ENCODE measurements at places on chromosomes 11 and 22. TPM values are rescaled to one million over a fixed set of nuclear protein-coding genes. Genes with fewer than 3 reads are reported as not detected.
A peak's percentile ranks its signal among the peaks of the same experiment; 100 is the strongest.

Gene RAB39A
- 0.45 TPM for polyA plus RNA-seq

Gene MS4A6E
- not detected for polyA plus RNA-seq

Gene P2RX6
- polyA plus RNA-seq: 15.9 TPM

Gene PRODH
- 8.8 TPM for polyA plus RNA-seq

Gene CRYBB3
- polyA plus RNA-seq: 0.50 TPM

Gene SLC16A8
- polyA plus RNA-seq: 1.0 TPM

Gene RNF141
- polyA plus RNA-seq: 19.3 TPM

Gene ANKK1
- polyA plus RNA-seq: 0.09 TPM

DNA sequence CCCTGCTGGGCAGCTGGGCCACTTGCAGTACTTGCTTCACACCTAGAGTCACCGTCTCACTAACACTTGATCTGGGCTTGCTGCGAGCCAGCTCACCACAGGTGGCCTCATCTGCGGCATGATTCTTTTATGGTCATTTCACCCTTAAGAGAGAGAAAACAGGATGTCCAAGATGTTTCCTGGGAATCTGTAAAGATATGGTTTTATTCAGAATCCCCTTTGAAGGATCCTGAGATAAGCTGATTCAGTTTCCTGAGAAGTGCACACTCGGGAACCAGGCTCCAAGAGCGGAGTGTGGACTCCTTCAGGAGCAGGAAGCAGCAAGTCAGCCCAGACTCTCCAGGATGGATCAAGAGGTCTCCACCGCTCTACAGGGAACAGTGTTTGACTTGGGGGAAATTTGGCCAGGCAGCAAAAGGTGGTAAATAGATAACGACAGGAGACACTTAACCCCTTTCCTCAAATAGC, 21.8 kb upstream of the TP53AIP1 start:
- no peak for DNase-seq

- DNase-seq: peak; percentile 15
Measured at GRCh38 chr11:90434858-90435257, 212.0 kb upstream of the CHORDC1 start.

DNA sequence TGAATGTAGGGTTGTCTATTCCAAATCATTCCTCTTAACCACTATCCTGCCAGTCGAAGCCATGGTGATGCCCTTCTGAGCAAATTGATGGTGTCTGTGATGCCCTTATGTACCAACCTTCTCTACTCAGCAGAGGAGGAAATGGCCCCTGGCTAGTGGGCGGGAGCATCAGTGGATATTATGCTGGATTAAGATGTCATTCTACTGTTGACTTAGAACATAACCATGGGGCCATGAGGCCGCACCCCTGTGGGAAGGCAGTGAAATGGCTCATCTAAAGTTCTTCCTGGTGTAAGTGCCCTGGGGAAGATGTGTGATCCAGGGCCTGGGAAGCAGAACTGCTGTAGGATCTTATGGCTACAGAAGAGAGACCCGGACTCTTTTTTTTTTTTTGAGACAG, 20.7 kb upstream of the P2RY2 start:
- DNase-seq: no peak

- DNase-seq: no peak
Measured at GRCh38 chr11:27477831-27478230, 5.2 kb upstream of the LGR4 start.

- DNase-seq: no peak
Measured at GRCh38 chr11:45149483-45150056, 3.1 kb downstream of the PRDM11 start.

DNA sequence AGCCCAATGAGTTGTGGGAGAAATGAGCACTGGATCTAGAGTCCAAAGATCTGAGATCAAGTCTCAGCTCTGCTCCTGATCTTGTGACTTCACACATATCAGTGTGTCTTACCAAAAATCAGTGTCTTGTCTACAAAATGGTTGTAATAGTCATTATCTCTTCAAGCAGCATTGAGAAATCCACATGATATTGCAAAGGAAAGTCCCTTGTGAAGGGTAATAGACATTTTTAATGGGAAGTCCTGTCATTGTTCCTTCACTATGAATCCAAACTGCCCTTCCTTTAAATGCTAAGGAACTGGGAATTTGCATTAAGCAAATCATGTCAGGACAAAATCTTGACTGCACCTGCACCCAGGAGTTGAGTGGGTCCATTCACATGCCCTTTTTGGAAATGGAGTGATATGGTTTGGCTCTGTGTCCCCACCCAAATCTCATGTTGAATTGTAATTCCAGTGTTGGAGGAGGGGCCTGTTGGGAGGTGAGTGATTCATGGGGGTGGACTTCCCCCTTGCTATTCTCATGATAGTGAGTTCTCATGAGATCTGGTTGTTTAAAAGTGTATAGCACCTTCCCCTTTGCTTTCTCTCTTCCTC, 51.1 kb downstream of the COMMD9 start:
- DNase-seq: no peak

- no peak for DNase-seq
Measured at GRCh38 chr11:101759771-101760450, 154.9 kb upstream of the CEP126 start.

GRCh38 chr11:73999581-74000306, 9.1 kb downstream of the UCP3 start:
- DNase-seq: no peak

DNA sequence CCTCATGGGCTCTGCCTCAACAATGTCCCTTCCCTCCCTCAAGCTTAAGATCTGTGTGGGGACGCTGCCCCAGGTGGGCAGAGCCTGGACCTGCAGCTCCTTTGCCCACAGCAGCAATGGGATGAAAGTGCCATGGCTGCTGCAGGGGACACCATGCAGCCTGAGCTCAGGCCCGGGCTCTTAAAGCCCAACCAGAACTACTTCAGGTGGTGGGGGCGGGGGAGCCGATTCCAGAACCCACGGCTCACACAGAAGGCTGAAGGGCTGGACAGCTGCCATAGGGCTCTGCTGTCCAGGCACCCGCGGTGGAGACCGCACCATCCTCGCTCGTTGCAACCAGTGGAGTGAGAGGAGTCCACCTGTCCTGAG, 12.5 kb downstream of the CHID1 start:
- no peak for DNase-seq

DNA sequence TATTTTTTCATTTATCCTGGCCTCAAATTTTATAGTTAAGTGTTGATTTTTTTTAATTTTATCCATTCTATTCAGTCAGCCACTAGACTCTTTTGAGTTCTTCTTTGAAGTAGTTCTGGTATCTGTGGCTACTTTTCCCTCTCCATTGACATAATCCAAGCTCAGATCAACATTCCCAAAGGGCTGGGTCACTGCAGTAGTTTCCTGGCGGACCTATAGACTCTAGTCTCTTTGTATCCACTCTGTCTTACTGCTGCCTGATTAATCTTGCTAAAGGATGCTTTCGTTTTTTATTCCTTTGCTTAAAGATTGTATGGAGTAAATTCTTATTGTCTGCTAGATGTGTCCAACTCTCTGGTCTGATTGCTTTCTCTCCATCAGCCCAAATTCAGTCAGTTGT, 87.6 kb downstream of the UVRAG start:
- no peak for DNase-seq

GRCh38 chr11:36540998-36541397, 26.8 kb upstream of the RAG1 start:
- DNase-seq: peak; percentile 45

GRCh38 chr11:67301951-67302516, 1.3 kb upstream of the SSH3 start:
- DNase-seq: peak; percentile 84

DNA sequence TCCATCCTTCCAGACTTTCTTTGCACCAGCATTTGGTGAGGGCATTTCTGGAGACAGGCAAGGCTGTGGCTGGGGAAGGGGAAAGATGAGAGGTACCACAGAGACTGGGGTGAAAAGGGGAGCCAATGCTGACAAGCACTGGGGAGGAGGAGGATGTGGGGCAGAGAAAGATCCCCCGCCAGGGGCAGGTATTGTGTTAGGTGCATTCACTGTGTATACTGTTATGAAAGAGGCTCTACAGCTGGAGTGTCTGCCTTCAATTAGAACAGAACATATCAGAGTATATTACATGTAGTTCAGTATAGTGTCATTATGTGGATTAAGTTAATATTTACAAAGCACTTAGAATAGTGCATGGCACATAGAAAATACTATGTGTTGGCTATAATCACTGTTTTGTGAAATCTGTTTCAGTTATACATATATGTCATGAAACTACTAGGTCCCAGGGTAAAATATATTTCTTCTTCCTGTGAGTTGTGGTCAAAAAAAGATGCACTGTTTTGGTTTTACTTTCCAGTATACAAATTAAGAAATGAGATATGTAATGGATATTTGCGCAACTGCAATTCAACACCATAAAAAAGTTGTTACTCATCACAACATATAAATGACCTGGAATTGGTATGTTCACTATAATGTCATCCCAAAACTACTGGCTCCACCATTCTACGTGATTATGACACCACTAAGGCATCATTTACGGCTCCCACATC, 8.4 kb downstream of the MSANTD2 start:
- no peak for DNase-seq

DNA sequence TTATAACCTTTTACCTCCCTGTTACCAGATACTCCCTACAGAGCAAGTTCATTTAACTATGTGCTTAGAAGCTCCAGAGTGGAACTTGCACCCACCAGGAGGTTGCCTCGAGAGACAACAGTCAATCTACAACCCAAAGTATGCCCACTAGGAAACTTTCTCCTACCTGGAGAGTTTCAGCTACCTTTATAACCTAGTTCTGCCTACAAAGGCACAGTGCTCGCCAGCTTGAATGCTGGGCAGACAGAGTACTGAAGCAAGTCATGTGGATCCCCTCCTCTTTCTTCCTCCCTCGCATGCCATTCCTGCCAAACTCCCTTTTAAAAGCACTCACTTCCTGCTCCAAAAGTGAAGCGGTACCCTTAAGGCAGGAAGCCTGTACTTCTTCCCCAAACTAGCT, 258.9 kb downstream of the SWAP70 start:
- peak; percentile 29 for DNase-seq

DNA sequence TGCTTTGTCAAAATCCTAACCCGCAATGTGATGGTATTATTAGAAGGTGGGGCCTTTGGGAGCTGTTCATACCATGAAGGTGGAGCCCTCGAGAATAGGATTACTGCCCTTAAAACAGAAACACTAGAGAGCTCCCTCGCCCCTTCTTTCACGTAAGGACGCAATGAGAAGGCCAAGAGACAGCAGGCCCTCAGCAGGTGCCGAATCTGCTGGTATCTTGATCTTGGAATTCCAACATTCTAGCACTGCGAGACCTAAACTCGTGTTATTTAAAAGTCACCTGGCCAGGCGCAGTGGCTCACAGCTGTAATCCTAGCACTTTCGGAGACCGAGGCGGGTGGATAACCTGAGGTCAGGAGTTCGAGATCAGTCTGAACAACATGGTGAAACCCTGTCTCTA, 33.1 kb downstream of the LARGE1 start:
- DNase-seq: no peak

DNA sequence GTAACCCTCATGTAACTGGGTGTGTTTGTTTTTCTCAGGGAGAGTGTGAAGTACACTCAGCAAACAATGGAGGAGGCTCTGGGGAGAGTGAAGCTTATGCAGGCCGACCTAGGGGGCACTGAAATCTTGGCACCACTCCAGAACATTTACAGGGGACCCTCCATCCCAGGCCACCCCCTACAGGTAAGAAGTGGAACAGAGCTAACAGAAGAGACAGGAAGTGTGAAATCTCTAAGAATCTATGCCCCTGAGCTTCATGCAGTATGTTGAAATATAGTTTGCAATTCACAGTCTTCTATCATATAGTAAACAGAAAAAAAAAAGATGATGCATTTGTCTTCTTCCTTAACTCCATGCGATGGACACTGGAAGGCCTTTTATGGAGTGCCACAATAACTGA, 8.4 kb downstream of the VWA5A start:
- no peak for DNase-seq

DNA sequence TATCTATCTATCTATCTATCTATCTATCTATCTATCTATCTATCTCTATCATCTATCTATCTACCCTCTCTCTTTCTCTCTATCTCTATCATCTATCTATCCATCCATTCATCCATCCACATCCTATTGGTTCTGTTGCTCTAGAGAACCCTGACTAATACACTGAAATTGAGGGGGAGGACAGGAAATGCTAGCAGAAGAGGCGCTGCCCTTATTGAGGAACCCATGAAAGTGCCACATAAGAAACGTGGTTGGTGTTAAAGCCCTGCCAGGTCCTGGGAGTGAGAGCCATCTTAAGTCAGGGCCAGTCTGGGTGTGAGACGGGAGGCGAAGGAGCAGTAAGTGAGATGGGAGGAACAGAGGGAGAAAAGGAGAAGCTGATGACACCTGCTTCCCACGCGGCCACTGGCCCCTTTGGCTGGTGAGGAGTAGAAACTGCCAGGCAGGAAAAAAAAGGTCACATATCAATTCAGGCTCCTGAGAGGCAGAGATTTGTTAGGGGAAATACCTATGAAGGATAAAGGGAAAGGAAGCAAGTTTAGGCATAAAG, 87.9 kb upstream of the PLET1 start:
- no peak for DNase-seq

- DNase-seq: no peak
Measured at GRCh38 chr11:71354394-71355105, 93.6 kb downstream of the DHCR7 start.

DNA sequence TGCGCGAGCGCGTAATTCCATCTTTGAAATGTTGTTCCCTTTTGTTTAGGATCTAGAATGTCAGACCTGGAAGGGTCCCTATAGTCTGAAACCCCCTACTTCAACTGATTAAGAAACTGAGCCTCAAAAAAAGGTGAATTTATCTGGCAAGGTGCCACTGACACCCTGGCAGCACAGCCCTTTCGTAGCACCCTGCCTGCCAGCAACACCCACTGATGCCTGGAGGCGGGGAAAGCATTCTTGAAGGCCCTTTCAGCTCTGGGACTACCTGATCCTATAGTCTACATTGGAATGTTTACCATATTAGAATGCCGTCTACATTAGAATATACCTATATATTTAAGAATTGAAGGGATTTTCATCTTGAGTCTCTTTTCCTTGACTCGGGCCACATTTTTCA, 542.3 kb downstream of the BUD13 start:
- DNase-seq: no peak

DNA sequence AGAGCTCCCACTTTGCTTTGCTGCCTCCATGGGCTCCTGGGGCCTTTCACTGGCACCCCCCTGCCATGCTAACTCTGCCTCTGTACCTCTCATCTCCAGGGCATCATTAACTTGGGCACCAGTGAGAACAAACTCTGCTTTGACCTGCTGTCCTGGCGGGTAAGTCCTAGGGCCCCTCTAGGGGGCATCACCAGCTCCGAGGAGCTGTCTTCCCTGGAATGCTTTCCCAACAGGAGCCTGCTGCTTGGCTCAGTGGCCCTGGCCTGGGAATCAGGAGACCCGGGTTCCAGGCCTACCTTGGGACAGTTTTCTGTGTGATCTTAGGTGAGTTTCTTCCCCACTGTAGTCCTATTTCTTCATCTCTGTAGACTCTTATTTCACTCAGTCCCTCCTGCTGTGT, 5.1 kb downstream of the ACCS start:
- no peak for DNase-seq
